ENCODE measurements at places on chromosomes 3 and 15.

DNA sequence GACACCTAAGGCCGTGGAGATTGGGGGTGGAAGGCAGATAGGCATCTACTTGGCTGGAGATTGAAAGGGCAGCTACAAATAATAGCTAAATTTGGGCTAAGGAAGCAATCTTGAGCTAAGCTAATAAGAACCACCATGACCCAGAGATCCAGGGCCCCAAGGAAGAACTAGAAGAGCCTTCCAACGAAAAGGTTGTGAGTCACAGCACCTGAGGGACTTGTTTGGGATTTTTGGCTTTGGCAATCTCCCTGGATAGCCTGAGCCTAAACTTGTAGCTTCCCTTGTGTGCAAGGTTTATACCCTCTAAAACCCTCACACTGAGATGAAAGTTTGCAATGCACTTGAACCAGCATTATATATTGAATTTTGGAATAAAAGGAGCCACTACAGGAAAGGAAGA, 364.0 kb upstream of the IL12A start:
- DNase-seq = no peak

DNA sequence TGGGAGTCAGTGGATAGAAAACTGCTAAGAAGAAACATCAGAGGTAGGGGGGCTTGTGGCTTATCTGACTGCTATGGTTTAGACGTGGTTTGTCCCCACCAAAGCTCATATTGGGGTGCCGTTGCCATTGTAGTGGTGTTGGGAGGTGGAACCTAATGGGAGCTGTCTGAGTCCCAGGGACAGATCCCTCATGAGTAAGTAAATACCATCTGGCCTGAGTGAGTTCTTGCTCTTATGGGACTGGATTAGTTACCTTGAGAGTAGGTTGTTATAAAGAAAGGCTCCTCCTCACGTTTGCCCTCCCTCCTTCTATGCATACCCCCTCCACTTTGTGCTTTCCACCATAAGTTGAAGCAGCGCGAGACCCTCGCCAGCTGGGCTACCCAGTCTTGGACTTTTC, 53.4 kb upstream of the VILL start:
- DNase-seq = no peak

DNA sequence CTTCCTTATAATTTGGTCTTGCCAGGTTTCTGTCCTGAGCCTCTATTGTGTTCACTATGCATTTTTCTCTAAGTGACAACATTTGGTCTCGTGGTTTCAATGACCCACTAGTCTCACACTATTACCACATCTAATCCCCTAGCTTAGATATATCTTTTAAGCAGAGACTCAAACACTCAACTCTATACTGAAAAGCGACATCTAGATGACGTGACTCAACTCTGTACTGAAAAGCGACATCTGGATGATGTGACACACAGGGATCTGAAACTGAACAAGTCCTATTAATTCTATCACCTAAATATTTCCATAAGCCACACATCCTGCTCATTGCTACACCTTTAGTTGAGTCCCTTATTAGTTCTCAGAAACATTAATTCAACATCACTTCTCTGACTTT, 141.7 kb upstream of the MBNL1 start:
- no peak for DNase-seq

DNA sequence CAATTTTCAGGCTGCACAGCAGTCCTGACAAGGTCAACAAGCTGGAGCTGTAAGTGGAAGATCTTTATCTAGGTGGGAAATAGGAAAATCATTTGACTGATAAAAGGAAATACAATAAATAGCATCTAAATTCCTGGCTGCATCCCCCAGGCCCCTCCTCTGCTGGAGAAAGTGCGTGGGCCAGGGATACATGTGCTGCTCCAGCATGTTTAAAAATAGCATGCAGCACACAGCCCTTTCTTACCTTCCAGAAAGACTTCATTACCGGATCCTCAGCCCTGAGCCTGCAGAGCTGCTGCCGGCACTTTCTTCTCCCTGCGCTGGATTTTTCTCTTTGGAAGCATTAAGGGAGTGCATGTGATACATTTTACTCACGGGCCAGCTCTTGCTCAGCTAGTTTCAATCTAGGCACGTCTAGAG, 77.3 kb downstream of the HMG20A start:
- no peak for DNase-seq

DNA sequence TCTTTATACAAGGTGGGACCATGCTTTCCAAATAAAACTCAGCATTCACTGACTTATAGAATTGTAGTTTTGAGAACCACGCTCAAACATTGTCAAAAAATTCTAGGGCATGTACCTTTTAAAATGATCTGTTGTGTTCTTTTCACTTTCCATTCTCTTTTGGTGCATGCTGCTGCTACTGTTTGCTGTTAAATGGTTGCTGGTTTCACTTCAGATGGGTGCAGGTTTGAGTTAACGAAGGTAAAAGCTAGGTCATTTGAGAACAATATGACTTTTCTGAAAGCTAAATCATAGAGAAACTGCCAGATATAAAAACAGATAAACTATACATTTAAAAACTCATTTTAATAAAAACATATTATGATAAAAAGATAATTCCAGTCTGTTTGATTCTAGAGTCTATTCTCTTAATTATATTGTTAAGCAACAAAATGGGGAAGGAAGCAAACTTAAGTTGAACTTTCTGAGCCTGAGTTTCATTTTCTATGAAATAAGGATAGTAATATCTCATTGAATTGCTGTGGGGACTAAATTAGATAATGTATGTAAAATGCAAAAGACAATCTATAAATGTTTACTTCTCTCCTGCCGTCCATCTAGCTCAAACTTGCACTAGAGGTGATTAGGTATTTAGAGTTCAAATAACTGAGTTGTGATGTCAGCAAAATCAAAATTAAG, 82.4 kb downstream of the OXSM start:
- no peak for DNase-seq

DNA sequence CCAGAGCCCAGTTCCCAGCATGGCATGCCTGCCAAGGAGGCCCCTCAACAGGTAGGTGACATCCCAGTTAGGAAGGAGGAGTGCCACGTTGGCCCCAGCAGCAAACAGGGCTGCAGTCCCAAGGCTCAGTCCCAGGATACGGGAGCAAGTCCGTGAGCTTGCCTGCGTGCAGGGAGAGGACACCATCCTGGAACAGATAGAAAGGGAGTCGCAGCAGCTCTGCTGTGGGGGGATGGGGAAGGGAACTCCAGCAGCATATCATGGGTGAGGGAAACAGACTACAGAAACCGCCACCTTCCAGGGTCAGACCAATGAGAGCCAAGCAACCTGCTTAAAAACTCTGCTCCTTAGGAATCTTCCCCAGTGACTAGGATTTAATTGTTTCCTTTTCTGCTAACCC, 9.4 kb upstream of the DYNLT2B start:
- no peak for DNase-seq

- DNase-seq = no peak
These were observed 33.4 kb upstream of the MUC13 start for GRCh38 chr3:124967964-124968363.

- DNase-seq = peak; percentile 82
These were observed 50.6 kb downstream of the IQSEC1 start for GRCh38 chr3:13022348-13023234.

DNA sequence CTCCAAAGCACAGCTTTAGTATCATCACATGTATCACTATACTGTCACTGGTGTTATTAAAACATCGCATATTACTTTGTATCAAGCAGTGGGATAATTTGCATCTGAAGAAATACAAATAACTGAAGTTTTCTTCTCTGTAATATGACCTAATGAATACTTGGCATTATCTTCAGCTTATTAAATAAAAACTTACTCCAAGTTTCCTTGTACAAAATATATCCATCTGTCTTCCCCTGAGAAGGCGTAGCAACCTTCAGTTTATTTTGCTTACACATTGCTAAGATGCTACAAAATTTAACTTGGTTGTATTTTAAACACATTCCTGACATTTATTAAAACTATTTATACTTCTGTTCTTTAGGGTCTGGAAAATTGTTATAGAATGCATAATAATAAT, 13.7 kb downstream of the FGF7 start:
- DNase-seq = no peak

- DNase-seq = no peak
These were observed 155.8 kb downstream of the EPHA6 start for GRCh38 chr3:96970211-96970610.

GRCh38 chr15:64356710-64357040, 702 bp upstream of the CSNK1G1 start:
- DNase-seq = no peak

DNA sequence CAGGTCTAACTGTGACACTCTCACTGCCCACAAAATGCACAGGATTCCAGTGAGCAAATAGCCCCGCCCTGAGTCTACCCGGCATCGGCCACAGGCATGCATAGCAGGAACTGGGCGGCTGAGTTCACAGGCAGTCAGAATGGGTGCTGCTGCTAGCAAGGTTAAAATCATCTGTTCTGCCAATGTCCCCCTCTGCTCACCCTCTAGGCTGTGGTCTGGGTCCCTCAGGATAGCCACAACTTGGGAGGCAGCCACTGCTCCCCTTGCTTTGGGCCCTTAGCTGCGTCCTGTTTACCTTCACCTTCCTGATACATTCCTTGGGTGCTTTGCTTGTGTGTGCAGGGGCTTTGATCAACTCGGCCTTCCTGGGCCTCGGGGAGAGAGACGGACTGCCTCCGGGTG, 232.9 kb upstream of the RGMA start:
- DNase-seq = no peak

- no peak for DNase-seq
These were observed 23.8 kb downstream of the TICRR start for GRCh38 chr15:89599021-89599420.
